Stimulated activated CD8-positive, alpha-beta memory T cell treated with anti-CD3 and anti-CD28 coated beads, Interleukin-7, amount 100 ng/mL, for 24 hours (primary cell): ENCODE measurements at places on chromosomes 7 and 10.

GRCh38 chr7:92056286-92056685, 78.0 kb downstream of the CYP51A1 start:
- no peak for DNase-seq

DNA sequence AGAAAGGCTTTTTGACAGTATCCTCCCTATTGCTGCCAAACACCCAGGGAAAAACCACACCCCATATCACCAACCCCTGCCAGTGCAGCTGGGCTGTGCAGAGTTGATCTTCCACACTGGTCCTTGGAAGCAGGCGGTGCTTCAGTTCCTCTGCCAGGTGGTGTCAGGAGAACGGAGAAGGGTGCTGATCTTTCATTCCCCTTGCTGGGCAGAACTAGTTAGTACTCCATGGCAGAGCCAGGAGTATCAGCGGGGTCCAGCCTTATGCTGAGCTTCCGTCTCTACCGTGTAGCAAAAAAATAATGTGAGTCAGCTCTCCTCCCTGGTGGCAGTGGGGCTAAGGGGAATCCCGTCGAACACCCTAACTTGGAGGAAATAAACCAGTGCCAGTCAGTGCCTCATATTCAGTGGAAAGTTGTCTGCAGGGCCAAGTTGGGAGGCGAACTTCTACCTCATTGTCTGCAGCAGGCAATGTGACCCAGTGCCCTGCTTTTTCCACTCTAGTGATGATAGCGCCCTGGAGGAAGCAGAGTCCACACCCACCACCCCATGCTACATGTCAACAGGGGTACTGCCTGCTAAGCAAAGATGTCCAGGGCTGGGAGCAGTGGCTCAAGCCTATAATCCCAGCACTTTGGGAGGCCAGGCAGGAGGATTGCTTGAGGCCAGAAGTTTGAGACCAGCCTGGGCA, 175.4 kb downstream of the AUTS2 start:
- no peak for DNase-seq

DNA sequence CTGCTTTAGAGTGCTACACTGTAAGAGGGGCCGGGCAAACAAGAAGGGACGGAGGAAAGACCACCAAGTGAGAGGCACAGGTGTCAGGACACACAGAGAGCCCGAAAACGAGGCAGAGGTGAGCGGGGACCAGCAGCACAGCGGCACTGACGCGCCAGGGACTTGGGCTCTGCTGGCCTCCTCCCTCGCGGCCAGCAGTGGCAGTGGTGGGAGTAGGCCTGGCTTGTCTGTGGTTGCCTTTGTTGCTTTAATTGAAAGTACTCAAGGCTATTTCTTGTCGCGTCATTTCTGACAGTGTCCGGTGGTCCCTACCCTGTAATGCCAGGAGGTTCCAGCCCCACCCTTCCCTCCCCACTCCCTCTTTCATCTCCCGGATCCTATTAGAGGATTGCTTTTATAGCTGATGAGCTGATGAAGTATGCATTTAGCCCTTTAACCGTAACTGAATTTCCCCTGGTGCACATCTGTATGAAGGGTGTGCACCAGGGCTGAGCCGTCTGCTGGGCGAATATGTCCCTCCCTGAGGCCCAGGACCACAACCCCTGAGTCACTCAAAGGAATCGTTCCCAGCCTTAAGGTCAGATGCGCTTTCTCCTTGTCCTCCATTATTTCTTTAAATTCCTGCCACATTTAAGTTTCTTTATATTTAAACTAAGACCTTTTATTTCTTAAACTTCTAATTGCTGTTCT, 39.5 kb upstream of the FAM20C start:
- no peak for DNase-seq

DNA sequence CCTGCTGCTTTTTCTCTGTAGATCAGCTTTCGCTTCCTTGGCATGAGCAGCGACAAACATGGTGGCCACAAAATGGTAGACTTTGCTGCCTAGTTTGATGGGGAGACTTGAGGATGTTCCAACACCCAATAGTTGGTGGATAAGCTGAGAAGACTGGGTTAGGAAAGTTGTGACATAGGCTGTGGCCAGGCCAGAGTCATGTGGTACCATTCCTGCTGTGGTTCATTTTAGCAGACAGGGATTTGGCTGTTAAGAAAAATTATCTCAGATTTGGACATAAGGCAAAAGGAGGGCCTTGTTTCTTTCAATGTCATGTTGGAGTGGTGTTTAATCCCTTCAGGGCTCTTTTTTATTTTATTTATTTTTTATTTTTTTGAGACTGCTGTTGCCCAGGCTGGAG, 26.6 kb upstream of the FAM180A start:
- no peak for DNase-seq

DNA sequence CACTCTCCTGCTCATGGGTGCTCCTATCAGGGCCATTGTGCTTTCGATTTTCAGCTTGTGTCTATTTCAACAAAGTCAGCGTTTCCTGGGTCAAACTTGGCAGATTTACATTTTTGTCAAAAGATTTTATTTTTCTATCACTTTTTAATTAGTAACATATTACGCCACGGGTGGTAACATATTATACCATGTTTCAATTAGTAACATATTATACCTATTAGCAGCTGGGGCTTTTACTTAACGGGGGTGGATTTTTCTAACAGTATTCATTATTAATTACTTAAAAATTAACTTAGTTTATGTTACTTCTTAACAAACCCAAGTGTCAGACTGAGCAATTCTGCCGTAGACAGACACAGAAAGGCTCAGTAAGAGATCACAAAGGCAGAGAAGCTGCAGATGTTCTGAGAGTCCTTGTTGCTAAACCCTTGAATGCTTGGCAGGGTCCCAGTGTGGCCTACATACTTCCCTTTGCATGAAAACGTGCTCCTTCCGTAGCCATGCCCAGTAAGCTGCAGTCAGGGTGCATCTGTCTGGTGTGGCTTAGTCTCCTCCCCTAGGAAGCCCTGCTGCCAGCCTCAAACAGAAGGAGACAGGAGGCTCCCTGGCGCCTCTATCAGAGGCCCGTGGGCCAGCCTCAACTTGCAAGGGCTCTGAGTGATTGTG, 263.1 kb upstream of the CXCL12 start:
- no peak for DNase-seq

- no peak for DNase-seq
Measured at GRCh38 chr7:37420946-37421695, 27.5 kb downstream of the ELMO1 start.

DNA sequence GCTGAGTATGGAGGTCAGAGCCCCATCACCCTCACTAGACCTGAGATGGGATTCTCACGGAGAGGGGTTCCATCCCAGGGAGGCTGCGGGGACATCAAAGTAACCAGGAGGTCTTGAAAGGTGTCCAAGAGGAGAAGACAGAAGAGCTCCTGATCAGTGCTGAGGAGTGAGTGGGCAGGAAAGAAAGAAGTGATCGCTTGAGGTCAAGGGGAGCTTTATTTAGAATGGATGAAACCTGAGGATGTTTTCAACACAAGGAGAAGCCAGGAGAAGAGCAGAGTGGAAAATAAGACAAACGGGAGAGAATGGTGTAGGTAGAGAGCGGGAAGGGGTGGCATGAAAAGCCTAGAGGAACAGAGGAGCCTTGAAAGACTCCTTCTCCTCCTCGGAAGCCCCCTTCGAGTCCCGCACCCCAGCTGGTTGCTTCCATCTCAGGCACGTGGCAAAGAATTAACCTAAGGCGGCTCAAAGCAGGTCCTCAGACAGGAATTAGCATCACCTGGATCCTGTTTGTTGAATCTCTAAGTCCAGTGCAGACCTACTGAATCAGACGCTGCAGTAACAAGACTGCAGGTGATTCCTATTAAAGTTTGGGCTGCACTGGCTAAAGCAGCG, 5.8 kb downstream of the SVIL start:
- no peak for DNase-seq

DNA sequence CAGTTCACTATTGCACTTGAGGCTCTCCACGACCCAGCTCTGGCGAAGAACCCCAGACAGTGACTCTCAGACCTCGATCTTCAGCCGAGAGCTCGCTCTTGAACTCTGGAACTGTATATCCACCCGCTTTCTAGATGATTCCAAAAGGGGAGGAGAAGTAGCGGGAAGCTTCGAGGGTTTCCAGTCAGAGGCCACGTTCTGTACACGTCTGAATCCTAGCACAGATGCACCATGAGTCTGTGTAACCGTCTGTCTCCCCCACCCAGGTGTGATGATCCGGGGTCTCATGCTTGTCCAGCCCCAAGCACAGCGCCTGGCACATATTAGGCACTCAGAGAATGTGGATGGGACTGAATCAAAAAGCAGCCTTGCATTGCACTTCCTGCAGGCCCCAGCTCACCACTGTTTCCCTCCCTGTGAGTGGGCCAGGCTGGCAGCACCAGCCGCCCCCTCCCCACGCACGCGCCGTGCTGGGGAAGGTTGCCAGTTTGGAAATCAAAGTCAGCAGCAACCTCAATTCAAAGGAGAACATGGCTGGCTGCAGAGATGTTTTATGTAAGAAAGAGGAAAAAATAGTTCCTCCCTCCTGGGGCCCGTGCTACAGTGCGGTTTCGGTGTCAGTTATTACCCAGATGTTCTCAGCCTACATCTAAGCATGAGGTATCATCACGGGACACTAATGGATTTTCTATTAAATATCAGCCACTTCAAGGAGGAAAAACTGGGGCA, 5.7 kb downstream of the GRID2IP start:
- no peak for DNase-seq

DNA sequence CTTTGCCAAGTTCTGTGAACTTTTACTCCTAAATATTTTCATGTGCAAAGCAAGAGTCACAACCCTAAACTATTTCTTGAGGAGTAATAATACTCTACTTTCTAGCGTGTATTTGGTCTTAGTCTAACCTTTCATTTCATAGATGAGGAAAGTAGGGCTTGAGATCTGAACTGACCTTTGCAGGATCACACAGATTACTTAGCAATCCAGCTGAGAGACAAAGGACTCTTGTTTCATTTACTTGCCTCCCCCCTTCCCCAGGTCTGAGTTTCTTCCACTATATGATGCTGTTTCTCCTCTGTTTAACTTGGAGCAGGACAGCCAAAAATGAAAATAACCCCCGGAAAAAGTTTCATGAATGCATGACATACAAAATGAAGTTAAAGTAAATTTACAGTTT, 75.3 kb upstream of the PTN start:
- no peak for DNase-seq

- no peak for DNase-seq
Measured at GRCh38 chr7:106545275-106545674, 115.7 kb downstream of the CCDC71L start.

- DNase-seq = no peak
Measured at GRCh38 chr7:44647981-44648714, 41.7 kb downstream of the OGDH start.

GRCh38 chr10:113021268-113022040, 71.4 kb downstream of the TCF7L2 start:
- DNase-seq = no peak
